ENCODE measurements at places on chromosomes 2 and 18. TPM values are rescaled to one million over a fixed set of nuclear protein-coding genes. Genes with fewer than 3 reads are reported as not detected.
A peak's percentile ranks its signal among the peaks of the same experiment; 100 is the strongest.

GRCh38 chr18:8153887-8154583 lies 455.2 kb upstream of the RAB12 start:
- DNase-seq, result peak; percentile 65

DNA sequence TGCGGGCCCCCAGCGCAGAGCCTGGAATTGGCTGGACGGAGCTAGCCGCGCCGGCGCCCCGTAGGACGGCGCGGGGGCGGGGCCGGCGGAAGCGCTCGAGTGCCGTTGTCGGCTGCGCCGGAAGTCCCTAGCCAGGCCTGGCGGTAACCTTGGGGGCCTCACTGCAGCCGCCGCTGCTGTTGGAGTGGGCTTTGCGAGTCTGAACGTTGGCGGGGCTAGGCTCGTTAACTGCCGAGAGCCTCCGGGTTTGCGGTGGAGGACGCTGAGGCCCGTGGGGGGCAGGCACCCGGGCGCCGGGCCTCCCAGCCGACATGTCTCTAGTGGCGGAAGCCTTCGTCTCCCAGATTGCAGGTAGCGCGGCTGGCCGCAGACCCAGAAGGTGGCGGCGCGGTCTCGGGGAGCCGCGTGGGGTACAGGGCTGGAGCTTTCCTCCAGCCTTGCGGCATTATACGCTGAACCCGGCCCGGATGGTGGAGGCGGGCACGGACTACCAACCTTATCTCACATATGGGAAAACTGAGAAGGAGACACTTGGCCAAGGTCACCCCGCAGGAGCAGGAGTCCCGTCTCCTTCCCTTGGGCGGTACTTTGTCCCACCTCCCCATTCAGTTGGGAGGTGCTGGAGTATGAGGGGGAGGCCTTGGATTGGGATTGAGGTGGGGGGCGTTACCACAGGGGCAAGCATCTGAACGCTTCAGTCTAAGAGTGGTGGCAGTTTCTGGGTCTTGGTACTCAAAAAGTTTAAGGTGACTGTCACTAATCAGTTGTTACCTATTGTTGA lies at the start of gene MTX2:
Gene MTX2 (plus strand): TSS at position 124 of the 781 bp plus-strand sequence. CDS start 188 bp downstream, at position 312.
- peak; percentile 32 for DNase-seq

WDSUB1 gene
- total RNA-seq, result 6.4 TPM

- no peak for DNase-seq
Measured at GRCh38 chr2:8475349-8476031, 206.4 kb upstream of the ID2 start.

- DNase-seq, result no peak
Measured at GRCh38 chr18:58044370-58045241, 580 bp downstream of the NEDD4L start.

GRCh38 chr2:195572895-195573683 lies 83.9 kb upstream of the SLC39A10 start:
- DNase-seq, result no peak

GRCh38 chr2:215423928-215424540 lies 11.8 kb downstream of the FN1 start:
- DNase-seq, result no peak

DNA sequence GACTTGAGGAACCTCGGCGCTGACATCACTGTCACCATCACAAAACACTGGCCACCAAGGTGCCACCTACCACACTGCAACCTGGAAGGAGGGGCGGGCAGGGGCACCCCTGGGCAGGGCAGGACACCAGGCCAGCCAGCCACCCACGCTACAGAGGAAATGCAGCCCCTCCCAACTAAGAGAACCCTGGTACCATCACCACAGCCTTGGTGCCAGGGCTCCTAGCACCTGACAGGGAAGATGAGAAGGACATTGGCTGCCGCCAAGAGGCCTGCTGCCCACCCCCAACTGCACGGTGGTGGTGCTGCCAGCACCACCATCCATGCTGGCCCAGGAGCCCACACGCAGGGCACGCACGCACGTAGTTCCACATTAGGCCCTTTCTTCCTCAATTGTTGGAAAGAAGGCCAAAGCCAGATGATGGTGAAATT lies 88.7 kb downstream of the HDAC4 start:
- no peak for DNase-seq

GRCh38 chr2:189542145-189542882 lies 38.3 kb downstream of the SLC40A1 start:
- DNase-seq, result no peak

GRCh38 chr2:223228871-223229270 lies 176.9 kb downstream of the KCNE4 start:
- no peak for DNase-seq

DNA sequence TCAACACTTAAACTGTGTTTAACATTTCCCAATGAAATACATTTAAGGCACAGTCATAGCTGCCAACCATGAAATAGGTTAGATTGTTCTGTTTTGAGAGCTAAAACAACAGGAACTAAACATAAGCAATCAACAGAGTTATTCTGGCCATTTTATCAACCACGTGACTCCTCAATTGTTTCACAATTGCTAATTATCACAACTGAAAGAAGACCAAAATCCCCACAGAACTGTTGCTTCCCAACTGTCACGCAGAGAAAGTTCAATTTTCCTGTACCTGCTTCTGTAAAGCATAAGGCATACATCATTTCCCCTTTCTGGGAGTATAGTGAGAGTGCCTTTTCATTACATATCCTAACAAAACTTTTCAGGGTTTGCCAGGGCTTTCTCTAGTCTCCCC lies 248.6 kb downstream of the EPHA4 start:
- no peak for DNase-seq

DNA sequence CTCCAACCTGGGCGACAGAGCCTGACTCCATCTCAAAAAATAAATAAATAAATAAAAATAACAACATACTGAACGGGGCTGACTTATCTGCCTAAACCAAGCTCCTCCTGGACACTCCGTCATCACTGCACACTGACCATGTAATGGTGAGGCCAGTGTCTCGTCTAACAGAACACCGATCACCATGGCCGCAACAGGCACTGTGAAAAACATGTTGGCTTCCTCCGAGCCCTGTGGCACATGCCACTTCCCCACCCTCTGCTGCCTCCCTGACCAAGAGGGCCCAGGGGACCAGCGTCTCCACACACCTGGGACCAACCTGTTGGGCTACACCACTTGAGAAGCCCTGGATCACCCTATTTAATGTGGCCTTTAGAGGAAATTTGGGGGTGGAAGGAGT lies 33.9 kb downstream of the ZNF516 start:
- DNase-seq, result no peak

- no peak for DNase-seq
Measured at GRCh38 chr2:43266711-43267111, 40.3 kb upstream of the ZFP36L2 start.

CERKL gene
- total RNA-seq, result not detected

- no peak for DNase-seq
Measured at GRCh38 chr2:232757905-232758304, 18.5 kb downstream of the KCNJ13 start.

DNA sequence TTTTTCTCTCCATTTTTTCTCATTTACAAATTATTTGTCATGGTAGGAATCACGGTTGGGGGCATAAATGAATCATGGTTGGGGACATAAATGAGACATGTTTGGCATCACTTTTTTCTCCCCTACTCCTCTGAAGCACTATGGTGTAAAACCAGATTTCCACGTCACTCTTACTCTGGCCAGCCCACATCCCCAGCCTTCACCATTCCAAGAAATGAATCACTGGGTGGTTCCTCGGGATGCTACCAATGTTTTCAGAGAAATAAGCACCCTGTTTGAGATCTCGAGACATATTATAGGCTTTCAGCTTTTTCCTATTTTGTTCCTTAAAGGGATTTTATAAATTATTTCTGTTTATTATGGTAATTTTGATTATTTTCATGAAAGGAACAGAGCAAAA lies 155.0 kb upstream of the SLC8A1 start:
- no peak for DNase-seq

GRCh38 chr2:135409436-135409835 lies 121.6 kb downstream of the ZRANB3 start:
- no peak for DNase-seq

DNA sequence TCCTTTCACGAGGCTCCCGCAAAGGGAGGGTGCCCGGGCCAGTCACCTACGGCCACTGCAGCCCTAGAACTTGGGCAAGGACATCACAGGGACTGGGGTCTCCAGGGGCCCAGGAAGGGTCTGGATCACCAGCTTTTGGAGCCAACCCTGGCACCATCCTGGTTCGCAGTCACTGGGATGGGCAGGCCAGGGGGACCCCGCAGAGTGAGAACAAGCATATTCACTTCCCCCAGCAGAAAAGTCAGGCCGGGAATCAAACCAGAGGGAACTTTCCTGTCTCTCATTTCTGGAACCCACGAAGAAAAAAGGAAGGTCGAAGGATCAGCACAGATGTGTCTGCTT lies 15.4 kb downstream of the SMAD7 start:
- no peak for DNase-seq

SLC9A4 gene
- total RNA-seq, result not detected

DNA sequence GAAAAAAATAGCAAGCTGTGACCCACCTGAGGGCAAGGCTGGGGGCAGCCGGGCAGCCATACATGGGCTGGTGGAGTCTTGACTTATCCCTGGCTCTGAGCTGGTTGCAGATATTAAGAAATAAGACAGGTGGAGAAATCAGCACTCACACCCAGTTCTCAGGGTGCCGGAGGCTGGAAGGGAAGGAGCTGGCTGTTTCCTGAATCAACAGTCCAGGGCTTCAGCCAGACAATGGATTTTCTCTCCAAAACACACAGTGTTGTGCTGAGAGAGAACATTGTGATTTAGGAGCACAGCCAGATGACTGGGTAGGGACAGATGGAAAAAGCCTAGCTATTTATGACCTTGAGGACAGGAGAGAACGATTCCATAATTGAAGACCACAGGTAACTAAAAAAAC lies 208.8 kb downstream of the LDLRAD4 start:
- DNase-seq, result no peak

DNA sequence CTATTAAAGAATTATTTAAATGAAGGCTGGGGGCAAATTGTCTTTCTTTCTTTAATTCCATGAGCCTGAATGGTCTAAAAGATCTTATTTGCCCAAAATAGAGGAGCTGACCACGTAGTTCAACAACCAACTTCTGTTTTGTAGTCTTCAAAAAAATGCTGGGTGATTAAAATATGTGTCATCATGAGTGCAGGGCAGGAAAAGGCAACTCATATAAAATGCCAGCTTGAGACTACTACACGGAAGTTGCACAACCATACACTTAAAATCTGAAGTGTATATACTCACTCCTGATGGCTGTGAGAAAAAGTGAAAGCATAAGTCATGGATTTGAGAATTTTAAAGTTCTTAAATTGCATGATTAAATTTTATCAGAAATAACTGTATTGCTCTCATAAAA lies 210.9 kb downstream of the DYM start:
- peak; percentile 87 for DNase-seq

GRCh38 chr18:44411262-44411905 lies 269.3 kb upstream of the SETBP1 start:
- no peak for DNase-seq

- DNase-seq, result no peak
Measured at GRCh38 chr18:24396082-24396633, 1.5 kb downstream of the OSBPL1A start.

DNA sequence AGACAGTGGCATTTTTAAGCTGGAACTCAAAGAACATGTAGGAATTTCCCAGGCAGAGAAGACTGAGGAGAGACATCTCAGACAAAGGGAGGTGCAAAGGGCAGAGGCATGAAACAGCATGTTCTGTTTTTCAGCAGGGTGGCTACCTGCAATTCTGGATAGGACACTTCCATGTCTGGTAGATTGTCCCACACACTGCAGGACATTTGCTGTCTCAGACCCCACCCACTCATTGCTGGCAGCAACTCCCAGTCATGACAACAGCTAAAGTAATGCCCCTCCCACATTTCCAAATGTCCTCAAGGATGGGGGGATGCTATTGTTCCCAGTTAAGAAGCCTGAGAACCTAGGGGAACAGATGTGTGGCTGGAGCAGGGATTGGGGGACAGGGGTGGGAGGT lies 40.8 kb downstream of the ANKRD44 start:
- no peak for DNase-seq

ICA1L gene
- 2.6 TPM for total RNA-seq

ACOXL gene
- total RNA-seq, result not detected

Measured in HFFc6 (cell line).